ENCODE measurements at places on chromosomes 6 and 20.

GRCh38 chr6:121187200-121187832 is 147.0 kb downstream of the TBC1D32 start:
- DNase-seq, result no peak

GRCh38 chr20:19222520-19223040 is 10.1 kb downstream of the SLC24A3 start:
- DNase-seq, result no peak

GRCh38 chr6:117616391-117617209 is 14.3 kb upstream of the GOPC start:
- DNase-seq, result peak; percentile 78

GRCh38 chr20:47574616-47575364 is 73.1 kb downstream of the NCOA3 start:
- DNase-seq, result no peak

GRCh38 chr6:13071550-13072345 is 256.6 kb downstream of the TBC1D7 start:
- DNase-seq, result no peak

DNA sequence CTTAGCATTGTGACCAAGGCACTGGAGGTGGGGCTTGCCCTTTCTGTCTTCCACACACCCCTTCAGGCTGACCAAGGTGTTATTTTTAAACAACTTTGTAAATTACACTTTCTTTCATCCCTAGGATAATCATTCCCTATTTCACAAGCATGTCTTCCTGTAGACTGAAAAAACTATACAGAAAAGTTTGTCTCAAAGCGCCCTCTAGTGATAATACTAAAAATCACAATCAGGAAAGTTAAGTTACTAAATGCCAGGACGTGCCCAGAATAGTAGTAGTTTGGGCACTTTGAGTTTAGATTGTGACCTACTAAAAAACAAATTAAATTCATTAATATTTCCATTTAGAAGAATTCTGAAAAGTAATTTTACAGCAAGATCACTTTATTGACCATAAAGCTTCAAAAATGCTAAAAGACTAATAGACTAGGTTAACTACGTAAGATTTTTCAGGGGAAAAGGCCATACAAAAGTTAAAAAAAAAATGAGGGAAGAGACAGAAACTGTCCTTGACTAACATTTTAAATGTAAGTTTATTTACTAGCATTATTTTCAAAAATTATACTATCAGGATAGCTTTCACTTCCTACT is 123.3 kb upstream of the DUSP22 start:
- no peak for DNase-seq

- DNase-seq, result no peak
These were observed 32.3 kb upstream of the RSPO4 start for GRCh38 chr20:1034415-1034789.

DNA sequence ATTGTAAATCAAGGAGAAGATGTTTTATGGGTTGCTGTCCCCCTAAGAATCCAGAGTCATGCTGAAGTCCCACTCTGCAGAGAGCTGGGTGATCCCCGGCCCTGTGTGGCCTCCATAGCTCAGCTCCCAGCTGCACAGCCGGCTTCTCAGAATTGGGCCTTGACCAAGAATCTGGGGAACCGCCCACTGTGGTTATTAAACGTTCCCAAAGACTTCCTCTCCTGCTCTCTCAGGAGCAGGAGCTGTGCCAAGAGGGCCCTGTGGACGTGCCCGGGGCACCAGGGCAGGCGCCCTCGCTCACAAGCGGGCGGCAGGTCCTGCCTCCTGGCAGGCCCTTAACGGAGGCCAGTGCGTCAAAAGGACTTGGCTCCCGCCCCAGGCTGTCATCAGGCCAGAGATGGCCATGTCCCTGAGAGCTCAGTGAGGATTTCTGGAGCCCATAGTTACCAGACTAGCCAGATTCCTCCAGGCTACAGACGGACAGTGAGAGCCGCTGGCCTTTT is 30.4 kb downstream of the ZC3H12D start:
- no peak for DNase-seq

Measured in CD4-positive, alpha-beta T cell treated with Interleukin-4 for 1 hour (primary cell).